GM06990 (cell line): ENCODE measurements at places on chromosomes 6 and 20.

DNA sequence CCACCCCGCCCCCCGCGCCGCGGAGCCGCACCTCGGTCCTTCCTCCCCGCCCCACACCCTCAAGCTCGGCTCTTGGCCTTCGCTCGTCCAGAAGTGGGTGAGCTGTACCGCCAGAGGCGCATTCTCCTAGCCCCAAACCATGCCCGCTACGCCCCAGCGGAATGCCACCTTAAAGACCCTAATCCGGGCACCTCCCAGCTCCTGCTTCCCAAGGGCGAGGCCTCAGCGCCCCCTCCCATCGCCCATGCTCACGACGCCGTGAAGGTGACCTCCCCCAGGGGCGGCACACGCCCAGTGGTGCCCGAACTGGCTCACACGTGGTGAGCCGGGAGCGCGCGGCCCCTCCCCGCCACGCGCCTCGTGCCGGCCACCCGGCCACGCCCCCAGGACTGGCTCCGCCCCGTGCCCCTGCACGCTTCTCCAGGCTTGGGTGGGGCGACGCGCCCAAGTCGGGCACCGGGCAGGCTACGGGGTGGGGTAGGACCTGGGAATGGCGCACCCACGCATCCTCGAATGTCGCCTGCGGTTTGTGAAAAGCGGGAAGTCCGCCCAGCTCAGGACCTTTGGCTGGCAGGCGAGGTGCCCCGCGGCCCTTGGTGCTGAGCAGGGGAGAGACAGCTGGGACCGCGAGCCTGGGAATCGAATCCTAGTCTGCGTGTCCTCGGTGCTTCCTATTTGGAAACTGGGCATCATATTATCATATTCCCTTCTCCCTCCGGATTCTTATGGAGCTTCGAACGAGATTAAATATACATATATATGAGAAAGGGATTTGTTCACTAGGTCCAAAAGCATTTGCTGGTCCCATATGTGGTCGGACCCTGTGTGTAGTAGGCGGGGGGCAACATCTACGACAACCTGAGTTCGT, 941 bp upstream of the SOX12 start:
- DNase-seq, result peak; percentile 94

DNA sequence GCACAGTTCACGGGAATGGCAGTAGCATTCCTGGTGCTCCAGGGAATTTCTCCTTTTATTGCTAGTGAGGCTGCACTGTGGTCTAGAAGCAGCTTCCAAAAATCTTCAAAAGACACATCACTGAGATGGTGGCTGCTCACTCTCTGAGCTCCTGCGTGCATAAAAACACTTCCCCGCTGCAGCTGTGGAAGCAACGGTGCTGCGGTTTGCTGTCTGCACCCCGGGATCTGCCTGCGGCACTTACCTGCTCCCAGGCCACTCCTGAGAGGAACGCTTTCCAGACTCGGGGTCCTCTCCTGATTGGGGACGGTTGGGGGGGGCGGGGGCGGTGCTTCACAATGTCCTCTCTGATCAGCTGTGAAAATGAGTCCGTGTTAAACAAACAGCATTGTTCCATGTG, 77.9 kb downstream of the TMEM242 start:
- DNase-seq, result no peak

- DNase-seq, result no peak
Observed at GRCh38 chr6:307065-307814, 15.0 kb downstream of the DUSP22 start.

DNA sequence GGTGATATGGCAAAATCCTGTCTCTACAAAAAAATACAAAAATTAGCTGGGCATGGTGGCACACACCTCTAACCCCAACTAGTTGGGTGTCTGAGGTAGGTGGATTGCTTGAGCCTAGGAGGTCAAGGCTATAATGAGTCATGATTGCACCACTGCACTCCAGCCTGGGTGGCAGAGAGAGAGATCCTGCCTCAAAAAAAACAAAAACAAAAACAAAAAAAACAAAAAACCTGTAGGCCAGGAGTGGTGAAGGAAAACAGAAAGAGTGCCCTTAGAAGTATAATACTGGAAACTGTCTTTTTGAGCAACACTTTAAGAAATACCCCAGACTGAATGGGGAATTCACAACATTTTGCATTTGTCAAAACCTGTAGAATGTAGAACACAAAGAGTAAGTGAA, 85.3 kb downstream of the JARID2 start:
- DNase-seq, result no peak

DNA sequence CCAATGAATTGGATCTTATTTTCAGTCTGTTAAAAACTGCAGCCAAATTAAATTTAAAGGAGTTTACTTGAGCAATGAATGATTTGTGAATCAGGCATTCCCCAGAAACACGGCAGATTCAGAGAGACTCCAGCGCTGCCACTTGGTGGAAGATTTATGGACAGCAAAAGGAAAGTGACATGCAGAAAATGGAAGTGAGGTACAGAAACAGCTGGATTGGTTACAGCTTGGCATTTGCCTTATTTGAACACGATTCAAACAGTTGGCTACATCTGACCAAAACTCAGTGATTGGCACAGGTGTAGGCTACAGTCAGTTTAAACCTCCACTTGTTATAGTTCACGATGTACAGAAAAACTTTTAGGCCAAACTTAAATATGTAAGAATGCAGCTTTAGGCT, 257.6 kb upstream of the IMPG1 start:
- DNase-seq, result no peak

DNA sequence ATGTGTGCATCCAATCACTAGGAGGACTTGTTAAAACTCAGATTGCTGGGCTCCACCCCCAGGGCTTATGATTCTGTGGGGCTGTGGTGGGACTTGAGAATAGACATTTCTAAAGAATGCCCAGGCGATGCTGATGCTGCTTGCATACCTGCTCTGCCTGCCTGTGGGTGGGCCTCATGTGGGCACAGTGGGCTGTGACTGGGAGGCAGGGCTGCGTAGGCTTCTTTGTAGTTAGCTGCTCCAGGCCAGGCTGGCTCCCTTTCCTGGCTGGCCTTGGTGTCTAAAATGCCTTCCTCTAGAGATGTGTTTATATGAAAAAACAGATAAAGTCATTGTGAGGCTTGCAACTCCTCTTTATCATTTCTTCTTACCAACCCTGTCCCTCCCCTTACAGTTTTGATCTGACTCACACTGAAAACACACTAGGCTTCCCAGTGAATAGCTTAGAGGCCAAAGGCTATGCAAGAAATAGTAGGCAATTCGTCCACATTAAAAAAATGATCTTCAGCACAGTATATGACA, 495.5 kb upstream of the MAP3K7 start:
- DNase-seq, result no peak

DNA sequence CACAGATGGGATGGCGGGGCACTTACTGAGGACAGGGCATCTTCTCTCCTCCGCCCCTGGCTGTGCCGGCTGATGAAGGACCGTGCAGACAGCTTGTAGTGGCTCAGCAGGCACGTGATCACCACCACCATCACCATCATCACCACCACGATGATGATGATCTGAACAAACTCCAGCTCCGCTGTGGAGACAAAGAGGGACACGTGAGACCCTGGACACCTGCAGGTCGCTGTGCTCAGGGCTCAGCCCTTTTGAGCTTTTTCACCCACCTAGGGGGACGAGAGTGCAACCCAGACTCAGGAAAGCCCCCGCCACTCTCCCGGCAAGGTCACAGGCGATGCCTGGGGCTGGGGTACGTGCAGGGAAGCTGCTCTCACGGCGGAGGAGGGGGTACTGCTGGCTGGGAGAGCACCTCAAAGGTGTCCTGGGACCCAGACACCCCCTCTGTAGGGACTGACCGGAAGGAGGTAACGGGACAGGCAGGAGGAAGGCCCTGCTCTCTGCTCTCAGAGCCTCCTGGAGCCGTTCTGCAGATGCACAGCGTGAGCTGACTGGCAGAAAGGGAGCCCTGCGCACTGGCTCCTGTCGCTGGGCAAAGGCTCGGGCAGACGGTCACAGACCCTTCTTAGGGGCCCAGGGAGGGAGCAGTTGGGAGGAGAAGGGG, 39.4 kb upstream of the ZBP1 start:
- no peak for DNase-seq

GRCh38 chr6:150029749-150030148, 4.4 kb upstream of the RAET1L start:
- no peak for DNase-seq

- DNase-seq, result no peak
Observed at GRCh38 chr20:49762940-49763766, 49.5 kb upstream of the B4GALT5 start.

- peak; percentile 69 for DNase-seq
Observed at GRCh38 chr6:34246563-34247391, 2.0 kb downstream of the SMIM29 start.

DNA sequence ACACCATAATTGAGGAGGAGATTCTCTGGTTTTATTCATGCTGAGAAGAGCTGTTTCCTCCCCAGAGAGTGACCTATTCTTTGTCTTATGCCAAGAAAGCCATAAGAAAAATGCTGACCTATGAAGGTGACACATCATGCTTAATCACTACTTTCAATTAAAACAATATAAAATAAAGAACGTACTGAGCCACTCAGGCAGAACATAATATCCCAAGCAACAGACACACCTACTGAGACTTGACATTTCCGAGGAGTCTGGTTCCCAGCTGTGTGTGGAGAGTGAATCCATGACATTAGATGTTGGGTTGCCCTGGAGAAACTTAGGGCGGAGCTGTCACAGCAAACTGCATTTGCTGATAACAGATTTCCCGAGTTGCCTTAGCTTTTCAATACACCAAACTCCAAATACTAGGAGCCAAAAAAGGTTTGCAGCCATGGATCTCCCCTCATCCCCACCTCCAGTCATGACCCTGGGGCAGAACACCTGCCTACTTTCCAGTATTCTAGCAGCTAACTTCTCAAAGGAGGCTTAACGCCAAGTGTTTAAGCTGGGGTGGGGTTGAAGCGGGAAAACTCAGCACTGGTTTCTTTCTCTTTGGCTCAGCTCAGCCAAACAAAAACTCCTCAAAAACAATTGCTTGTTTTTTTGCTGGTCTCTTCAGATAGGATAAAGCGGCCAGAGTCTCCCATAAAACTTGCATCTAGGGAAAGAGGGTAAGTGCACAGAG, 92.2 kb downstream of the BACH2 start:
- DNase-seq, result no peak

DNA sequence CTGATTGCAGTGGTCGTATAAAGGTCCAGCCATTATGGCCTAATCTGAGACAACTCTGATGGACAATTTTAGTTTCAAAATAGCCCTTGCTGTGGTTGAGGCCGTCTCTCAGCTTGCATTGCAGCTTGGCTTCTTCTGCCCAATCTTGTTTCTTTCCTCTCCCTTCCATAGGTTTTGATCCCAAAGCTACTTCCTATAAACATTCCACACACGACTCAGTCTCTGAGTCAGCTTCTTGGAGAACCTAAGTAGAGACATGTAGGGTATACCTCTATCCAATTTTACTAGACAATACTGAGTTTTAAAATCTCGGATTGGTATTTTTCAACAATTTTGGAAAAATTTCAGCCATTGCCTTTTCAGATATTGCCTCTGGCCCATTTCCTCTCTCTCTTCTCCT, 13.4 kb downstream of the IYD start:
- DNase-seq, result no peak

DNA sequence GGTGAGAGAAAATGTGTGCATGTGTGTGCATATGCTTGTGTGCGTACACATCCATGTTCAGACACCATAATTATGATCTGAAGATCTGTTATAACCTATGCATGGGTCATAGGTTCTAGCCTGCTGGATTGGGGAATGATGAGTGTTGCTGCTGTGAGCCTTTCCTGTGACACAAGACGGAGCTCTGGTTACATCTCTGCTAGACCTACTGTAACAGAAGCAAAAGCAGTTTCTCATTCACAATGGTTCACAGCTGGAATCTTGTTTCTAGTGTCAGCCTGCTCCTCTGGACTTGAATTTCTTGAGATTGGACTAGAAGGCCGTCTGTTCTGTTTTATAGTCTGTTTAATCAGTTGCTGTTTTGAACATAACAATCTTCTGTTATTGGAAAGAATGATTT, 40.1 kb downstream of the DEFB114 start:
- no peak for DNase-seq
